ENCODE measurements at places on chromosomes 7 and 10. TPM values are rescaled to one million over a fixed set of nuclear protein-coding genes. Genes with fewer than 3 reads are reported as not detected.

FIS1 gene
- total RNA-seq, result 326 TPM

CALML3 gene
- not detected for total RNA-seq

ZNF22 gene
- total RNA-seq, result 3.3 TPM

C10orf105 gene
- total RNA-seq, result under 0.01 TPM

FBXL13 gene
- total RNA-seq, result 1.6 TPM

ANKRD7 gene
- total RNA-seq, result 0.23 TPM

POM121L12 gene
- total RNA-seq, result not detected

GBX1 gene
- total RNA-seq, result not detected

CHCHD1 gene
- total RNA-seq, result 11.0 TPM

UCN3 gene
- not detected for total RNA-seq

CCDC71L gene
- total RNA-seq, result 12.1 TPM

MYH16 gene
- 0.08 TPM for total RNA-seq

DDX56 gene
- total RNA-seq, result 37.8 TPM

VWC2 gene
- not detected for total RNA-seq

COL26A1 gene
- not detected for total RNA-seq

CADPS2 gene
- total RNA-seq, result 20.7 TPM

SRRM3 gene
- 0.53 TPM for total RNA-seq

BAMBI gene
- total RNA-seq, result 13.1 TPM

NPSR1 gene
- total RNA-seq, result not detected

CCL24 gene
- total RNA-seq, result not detected

CYP26C1 gene
- total RNA-seq, result 0.23 TPM

ODAD2 gene
- total RNA-seq, result 0.12 TPM

SLC39A12 gene
- not detected for total RNA-seq

SLC29A4 gene
- 4.3 TPM for total RNA-seq

NEBL gene
- 0.12 TPM for total RNA-seq

PLAC9 gene
- total RNA-seq, result 24.6 TPM

SLC18A3 gene
- total RNA-seq, result under 0.01 TPM

DKK1 gene
- total RNA-seq, result 57.4 TPM

HMX3 gene
- not detected for total RNA-seq

All from smooth muscle cell of the coronary artery (primary cell).